Activated naive CD4-positive, alpha-beta T cell treated with anti-CD3 and anti-CD28 coated beads, Interleukin-2, amount 50 U/mL, for 16 hours (primary cell): ENCODE measurements at places on chromosomes 13 and 19.

DNA sequence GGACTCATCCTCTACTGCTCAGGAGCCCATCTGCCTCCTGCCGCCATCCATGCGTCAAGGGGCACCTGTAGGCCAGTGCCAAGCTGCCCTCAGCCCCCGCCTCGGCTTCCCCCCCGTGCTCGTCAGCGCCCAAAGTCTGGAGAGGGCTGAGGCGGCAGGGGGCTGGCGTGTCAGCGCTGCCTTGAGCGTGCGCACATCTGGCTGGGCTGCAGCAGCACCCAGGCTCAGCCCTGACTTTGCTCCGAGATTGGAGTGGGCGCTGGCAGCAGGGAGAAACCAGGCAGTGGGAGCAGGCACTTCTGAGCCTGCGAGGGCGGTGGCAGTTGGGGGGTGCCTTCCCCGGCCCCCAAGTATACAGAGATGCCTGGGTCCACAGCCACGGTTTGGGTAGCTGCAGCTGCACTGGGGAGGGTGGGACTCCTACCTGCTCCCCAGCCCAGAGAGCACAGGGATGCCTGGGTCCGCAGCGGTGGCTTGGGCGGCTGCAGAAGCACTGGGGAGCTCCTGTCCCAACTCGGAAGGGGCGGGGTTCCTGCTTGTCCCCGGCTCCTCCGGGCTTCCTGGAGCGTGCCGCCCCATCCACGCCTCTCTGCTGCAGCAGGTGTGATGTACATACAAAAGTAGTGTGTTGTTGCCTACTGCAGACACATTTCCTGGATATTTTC lies 44.8 kb upstream of the LPAR6 start:
- DNase-seq: no peak

- DNase-seq: no peak
Measured at GRCh38 chr13:97058391-97058790, 64.1 kb upstream of the OXGR1 start.

DNA sequence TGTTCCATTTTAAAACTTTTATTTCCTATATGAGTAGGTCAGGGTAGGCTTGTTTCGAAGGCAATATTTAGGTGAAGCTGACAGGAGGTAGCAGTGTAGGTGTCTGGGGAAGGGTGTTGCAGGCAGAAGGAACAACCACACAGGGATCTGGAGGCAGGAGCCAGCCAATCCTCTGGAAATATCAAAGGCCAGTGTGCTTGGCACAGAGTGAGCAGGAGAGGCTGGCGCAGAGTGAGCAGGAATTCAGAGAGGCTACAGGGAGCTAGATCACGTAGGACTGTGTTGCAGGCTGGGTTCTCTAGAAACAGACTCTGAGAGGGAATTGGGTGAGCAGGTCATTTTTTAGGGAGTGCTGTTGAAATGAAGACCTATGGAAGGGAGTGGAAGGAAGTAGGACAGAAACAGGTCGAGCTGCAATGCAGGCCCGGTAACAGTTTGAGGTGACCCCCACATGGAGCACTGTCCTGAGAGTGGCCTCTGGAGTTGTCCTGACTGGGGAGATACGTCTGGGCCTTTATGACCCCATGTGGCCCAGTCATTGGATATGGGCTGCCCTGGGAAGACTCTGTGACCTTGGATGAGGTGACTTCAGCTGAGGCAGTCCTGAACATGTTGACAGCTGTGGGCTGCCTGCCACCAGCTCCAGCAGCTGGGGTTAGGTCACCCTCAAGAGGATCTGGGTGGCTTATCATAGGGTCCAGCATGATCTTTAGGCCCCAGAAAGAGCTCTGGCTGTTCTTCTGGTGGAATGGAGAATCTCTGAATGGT lies 51.7 kb downstream of the ERCC5 start:
- no peak for DNase-seq

GRCh38 chr13:90889906-90890834 lies 457.3 kb upstream of the MIR17HG start:
- no peak for DNase-seq

DNA sequence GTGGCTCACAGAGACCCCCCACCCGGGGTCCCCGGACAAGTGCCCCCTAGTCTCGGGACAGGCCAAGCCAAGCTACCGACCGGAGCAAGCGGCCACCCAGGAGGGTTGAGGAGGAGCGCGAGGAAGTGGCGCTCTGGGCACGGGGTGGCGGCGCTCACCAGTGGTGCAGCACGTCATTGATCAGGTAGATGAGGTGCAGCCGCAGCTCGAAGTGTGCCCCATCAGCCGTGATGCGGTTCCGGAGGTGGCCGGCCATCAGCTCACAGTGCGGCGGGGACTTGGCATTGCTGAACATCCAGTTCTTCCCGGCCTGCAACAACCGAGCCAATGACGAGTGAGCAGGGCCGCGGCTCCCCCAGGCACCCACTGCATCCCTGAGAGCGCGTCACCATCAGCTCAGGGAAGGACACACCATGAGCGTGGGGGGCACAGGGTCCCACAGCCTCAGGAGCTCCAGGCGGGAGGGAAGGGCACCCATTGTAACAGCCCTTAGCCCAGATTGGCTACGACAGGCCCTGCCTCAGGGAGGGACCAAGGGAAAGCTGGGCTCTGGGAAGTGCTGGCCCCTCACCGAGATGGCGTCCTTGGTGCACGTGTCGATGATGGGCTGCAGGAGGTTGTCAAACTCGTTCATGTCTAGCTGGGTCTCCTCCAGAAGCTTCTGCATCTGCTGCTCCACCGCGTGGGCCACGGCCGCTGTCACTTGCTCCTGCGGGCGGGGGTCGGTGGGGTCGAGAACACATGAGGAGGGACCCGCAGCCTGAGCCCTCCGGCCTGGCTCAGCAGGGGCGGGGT lies 9.6 kb downstream of the CHERP start:
- DNase-seq: no peak
